Stimulated activated CD8-positive, alpha-beta memory T cell treated with anti-CD3 and anti-CD28 coated beads, Interleukin-7, amount 100 ng/mL, for 4 hours (primary cell): ENCODE measurements at places on chromosomes 4 and X.

DNA sequence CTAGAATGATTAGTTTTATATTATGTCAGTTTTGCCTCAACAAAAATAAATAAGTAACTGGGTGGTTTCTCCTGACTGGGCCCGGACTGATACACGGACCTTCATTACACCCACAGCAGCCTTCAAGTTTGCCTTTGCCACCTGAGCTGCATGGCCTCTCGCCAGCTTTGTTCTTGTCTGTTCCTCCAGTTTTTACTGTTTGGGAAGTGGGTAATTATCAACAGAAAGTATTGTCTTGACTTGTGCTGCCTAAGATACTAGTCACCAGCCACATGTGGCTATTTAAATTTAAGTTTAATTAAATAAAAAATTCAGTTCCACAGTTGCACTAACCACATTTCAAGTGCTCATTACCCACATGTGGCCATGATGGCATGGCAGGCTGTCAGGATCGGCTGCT, 74.7 kb upstream of the INTU start:
- DNase-seq: no peak

DNA sequence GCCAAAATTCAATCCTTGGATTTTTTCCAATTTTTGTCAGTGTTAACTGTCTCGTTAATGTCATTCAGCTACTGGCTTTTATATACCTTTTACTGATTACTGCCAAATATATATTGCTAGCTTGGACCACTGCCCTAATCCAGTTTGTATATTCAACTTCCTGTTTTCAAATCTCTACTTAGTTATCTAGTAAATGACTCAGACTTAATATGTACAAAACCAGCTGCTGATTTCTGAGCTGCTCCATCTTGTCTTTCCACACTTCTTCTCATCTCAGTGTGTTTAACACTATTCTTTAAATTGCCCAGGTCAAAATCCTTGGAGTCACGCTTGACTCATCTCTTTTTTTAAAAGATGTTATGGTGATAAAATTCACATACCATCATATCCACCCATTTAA, 1196.7 kb downstream of the RAPGEF2 start:
- no peak for DNase-seq

GRCh38 chr4:115334736-115335411, 221.5 kb upstream of the NDST4 start:
- no peak for DNase-seq

- DNase-seq: no peak
Measured at GRCh38 chr4:47315346-47315745, 148.2 kb downstream of the COMMD8 start.
